Thoracic aorta (tissue), 2 donors: ENCODE measurements at places on chromosomes 1 and 21.

- no peak for DNase-seq
Observed at GRCh38 chr1:21913763-21914162, 23.3 kb downstream of the HSPG2 start.

DNA sequence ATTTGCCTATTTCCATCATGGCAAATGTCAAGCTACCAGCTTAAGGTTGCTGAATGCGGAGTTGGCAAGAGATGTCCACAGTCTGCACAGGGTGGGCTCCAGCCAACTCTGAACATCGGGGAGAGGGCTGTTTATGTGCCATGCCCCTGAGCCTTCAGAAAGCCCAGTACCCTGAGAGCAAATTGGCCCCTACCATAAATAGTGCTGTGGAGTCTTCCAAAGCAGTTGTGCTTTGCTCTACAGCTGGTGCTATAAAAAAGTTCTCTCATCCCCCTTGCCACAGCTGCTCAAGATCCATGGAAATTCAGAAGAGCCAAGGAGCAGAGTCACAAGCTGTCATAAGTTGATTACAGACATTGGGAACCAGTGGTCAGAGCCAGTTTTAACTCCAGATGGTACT lies 85.6 kb upstream of the CLDN14 start:
- no peak for DNase-seq

DNA sequence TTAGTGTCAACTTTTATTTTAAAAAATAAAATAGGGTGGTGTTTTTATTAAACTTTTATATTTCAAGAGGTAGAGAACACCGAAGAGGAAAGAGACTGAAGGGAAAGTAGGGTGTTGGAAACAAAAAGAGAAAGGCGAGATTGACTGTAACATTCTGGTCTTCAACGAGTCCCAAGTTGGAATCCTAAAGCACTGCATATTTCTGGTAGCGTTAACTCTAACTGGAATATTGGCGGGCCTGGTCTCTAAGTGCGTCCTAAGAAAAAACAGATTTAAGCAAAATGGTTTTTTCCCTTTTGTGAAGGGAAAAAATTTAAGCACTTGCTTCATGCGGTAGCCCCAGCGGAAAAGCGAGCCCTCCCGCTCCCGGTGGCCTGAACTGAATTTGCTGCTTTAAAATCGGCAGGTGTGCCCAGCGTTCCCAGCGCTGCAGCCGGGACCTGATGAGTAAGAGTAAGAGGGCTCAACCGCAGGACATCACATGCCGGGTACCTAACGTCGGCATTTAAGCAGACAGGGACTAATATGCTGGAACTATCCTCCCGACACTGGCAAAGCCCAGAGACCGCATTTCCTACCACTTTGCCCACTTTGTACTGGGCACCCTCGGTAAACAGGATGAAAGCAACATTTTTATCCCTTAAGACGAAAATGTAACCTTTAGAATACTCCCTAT lies 30.5 kb upstream of the NFIA start:
- no peak for DNase-seq

GRCh38 chr1:17558541-17558940 lies 19.0 kb downstream of the ARHGEF10L start:
- DNase-seq = no peak

GRCh38 chr1:170790651-170791071 lies 126.7 kb downstream of the PRRX1 start:
- no peak for DNase-seq

DNA sequence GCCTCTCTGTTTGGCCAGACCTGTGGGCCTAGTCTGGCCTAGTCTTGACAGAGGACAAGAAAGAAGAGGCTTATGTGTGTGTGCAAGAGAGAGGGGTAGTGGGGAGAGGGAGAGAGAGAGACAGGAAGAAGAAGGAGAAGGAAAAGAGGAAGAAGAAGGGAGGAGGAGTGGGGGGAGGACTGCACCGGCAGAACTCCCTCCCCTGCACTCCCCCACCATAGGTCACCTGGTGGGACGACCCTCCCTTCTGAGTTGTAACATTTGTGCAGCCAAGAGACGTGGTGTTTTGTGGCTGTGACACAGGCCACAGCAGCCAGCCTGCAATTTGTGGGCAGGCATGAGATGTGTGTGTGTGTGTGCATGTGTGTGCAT lies 4.3 kb downstream of the INAVA start:
- no peak for DNase-seq

DNA sequence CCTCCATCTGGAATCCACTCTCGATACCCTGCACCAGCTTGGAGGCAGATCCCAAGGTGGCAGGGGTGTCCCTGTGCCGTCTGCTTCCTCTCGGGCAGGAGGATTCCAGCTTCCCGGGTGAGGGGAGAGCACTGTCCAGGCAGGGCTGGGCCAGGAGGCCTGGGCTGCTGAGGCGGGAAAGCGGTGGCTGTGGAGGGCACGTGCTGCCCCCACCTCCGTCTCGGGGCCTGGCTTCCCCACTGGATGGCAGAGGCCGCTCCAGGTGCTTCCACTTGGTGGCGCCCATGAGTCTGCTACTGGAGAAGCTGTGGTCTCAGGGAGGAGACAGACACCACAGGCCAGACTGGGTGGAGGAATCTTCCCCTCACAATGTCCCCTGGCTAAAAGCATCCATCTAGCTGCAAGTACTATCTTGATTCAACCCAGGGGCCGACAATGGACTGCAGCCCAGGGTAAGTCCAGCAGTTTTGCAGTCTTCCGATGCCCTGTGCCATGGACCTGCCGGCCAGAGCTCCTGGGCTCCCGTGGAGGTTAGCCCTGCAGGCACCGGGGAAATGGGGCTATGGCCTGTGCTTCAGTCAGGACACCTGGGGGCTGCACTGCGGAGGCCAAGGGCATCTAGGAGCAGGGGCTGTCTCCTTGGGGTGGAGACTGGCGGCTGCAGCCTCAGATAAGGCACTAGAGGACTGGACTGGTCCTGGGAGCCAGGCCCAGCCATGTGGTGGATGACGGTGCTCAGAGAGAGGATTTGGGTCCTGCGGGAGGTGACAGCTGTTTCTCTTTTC lies 41.3 kb upstream of the EIF4G3 start:
- no peak for DNase-seq

- no peak for DNase-seq
Observed at GRCh38 chr1:201142011-201142848, 12.0 kb downstream of the TMEM9 start.

GRCh38 chr1:84861516-84861915 lies 31.5 kb downstream of the LPAR3 start:
- no peak for DNase-seq

- no peak for DNase-seq
Observed at GRCh38 chr1:43539726-43540434, 9.2 kb downstream of the PTPRF start.

GRCh38 chr21:30444204-30444603 lies 4.1 kb downstream of the KRTAP15-1 start:
- no peak for DNase-seq

- no peak for DNase-seq
Observed at GRCh38 chr1:189627427-189627826, 850.2 kb downstream of the BRINP3 start.

DNA sequence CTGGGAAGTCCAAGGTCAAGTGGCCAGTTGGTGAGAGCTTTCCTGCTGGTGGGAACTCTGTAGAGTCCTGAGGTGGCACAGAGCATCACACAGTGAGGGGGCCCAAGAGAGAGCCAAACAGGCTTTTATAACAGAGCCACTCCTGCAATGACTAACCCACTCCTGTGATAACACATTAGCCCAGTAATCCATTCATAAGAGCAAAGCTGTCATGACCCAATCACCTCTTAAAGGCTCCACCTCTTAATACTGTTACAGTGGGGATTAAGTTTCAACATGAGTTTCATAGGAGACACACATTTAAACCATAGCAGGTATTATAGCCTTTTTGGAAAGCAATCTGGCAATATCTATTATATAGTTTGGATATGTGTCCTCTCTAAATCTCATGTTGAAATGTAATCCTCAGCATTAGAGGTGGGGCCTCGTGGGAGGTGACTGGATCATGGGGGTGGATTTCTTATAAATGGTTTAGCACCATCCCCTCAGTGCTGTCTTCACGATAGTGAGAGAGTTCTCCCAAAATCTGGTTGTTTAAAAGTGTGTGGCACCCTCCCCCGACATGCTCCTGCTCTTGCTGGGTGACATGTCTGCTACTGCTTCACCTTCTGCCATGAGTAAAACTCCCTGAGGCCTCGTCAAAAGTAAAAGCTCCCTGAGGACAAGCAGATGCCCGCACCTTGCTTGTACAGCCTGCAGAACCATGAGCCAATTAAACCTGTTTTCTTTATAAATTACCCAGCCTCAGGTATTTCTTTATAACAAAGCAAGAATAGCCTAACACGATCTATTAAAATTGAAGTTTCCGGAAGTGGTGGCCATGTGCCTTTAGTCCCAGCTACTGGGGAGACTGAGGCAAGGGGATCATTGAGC lies 64.5 kb downstream of the CD58 start:
- no peak for DNase-seq
